ENCODE measurements at places on chromosomes 3 and 15. TPM values are rescaled to one million over a fixed set of nuclear protein-coding genes. Genes with fewer than 3 reads are reported as not detected.

Gene CEP19
- 1.7 TPM for total RNA-seq

Gene SNTN
- not detected for total RNA-seq

Gene ANXA2
- 3,295 TPM for total RNA-seq

DNA sequence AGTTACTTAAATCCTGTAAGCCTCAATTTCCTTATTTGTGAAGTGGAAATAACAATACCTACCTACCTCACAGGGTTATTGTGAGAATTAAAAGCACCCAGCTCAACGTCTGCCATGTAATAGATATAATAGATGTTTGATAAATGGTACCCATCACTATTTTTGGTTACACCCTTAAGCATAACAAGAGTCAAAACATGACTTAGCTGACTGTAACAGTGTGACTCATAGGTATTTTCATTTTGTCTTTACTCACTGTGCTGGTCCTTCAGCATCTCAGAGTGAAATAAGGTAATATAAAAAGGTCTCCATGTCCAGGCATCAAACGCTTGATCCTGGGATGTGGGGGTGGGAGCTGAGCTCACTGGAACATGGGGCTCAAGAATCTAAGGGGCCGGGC is 3.1 kb downstream of the CPLX3 start:
- DNase-seq, result no peak

Gene PLXNA1
- total RNA-seq, result 42.2 TPM

- no peak for DNase-seq
Measured at GRCh38 chr15:63475707-63476106, 28.7 kb upstream of the USP3 start.

- no peak for DNase-seq
Measured at GRCh38 chr3:183468424-183468823, 40.0 kb upstream of the MCF2L2 start.
